ENCODE measurements at places on chromosomes 6 and 20.

GRCh38 chr6:166019214-166019613 is 148.4 kb downstream of the TBXT start:
- DNase-seq: no peak

DNA sequence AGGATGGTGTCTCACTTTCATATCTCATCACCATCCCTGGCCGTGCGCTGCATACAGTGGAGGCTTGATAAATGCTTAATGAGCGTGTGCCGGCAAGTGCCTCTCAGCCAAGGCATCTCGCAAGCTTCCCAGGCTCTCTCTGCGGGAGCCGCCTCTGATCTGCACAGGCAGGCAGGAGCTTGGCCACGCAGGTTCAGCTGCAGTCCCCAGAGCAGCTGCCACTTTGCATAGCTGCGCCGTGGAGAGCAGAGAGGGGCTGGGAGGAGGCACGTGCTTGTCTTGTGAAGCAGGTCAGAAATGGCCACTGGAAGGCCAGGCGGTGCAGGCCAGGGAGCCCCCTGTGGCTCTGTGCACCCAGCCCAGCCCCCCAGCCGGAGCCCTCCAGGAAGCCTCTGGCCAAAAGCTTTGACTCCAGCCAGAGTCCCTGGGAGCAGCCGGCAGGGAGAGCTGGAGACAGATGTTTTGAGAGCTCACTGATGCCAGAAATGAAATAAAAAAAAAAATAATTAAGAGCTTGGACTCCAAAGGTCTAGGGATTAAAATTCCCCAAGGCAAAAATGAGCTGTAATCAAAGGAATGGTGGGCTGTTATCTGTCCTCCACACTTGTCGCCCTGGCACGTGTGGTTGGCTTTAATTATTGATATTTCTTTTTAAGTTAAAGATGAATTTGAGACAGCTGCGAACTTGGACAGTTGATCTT is 377.0 kb downstream of the CDH4 start:
- DNase-seq: no peak

DNA sequence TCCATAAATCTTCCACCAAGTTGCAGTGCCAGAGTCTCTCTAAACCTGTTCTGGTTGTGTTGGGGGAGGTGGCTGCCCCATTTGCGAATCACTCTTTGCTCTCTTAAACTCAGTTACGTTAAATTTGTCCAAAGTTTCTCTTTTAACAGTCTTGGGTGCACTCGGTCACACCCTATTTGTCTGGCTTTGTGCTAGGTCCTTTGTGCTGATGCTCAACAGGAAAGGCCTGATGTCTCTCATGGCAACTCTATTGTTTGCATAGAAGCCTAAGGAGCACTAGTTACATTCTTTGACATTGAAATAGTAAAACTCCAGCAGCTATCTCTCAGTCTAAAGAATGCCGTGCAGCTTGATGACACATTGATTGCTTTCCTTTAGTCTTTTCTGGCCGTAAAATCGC is 105.1 kb downstream of the TRMT11 start:
- DNase-seq: no peak

DNA sequence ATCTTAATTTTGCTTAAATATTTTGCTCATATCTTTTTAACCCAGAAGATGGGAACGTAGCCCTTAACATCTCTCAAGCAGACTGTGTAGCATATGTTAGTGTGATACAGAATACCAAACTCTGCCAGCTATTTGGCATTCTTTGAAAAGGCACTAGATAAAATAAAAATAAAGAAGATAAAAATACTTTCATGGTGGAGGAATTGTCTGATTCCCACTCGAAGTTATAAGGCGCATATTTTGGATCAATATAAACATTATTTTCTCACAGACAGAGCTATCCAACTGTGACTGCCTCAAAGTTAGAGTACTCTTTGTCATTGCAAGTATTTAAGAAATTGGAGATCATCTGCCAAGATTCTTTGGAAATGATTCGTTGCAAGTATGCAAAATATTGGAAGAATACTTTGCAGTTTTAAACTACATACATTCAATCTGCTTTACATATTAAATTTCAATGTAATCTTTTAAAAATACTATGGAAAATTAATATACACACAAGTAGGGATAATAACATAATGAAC is 10.8 kb upstream of the EEF1E1 start:
- no peak for DNase-seq

DNA sequence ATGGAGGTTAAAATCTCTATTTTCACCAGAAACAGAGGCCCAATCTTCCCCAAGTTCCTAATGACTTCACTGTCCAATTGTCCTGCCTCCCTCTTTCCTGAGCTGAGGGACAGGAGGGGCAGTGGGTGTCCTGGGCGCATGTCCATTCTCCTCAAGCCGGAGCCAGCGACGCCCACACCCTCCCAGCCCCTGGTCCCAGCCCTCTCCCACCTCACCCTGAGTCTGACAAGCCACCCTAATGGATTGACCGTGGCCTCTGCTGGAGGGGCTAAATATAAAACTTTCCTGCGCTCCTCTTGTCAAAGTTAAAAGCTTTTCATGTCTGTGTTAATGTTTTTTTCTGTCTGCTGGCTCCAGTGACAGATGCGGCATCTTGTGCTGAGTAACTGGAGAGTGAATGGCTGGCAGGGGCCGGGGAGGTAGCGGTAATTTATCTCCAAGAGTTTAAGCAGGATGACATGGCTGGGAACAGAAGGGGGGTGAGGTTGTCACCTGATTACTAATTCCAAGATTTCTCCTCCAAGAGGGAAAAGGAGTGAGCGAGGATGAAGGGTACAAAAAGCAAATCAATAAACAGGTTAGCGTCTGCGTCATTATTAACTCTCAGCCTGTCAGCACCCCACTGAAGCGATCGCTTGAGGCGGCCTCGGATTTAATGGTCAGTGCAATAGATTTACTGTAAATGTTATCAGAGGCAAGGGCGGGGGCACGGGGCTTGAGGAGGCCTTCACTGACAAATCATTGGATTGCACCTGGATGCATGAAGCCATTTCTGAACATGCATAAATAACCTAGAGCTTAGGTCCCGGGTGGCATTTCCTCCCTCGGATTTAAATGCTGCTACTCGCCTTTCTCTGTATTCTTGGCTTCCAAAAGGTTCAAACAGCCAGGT is 118.1 kb upstream of the MAFB start:
- DNase-seq: no peak

DNA sequence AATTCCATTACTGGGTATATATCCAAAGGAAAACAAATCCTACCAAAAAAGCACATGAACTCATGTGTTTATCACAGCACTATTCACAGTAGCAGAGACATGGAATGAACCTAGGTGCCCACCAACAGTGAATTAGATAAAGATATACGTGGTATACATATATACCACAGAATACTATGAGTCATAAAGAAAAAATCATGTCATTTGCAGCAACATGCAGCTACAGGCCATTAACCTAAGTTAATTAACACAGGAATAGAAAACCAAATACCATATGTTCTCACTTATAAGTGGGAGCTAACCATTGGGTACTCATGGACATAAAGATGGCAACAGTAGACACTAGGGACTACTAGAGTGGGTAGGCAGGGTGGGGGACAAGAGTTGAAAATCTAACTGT is 4.2 kb downstream of the OR2B2 start:
- DNase-seq: no peak

- DNase-seq: no peak
Observed at GRCh38 chr20:2132461-2132901, 30.9 kb downstream of the STK35 start.

DNA sequence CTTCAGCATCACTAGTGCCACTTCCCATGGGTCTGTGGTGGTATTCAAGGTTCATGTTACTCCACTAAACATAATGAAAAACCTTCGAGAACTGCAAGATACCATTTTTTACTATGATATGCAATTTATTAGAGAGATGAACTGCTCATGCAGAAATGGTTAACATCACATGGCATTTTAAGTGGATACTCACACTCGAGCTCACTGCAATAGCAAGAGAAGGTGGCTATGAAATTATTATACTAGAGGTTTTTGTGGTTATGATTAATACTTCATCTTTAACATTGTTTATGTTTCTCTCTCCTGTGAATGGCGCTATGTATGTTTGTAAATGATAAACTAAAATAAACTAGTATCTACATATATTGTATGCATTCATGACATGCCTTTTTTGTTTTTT is 35.1 kb downstream of the SCAF8 start:
- no peak for DNase-seq

DNA sequence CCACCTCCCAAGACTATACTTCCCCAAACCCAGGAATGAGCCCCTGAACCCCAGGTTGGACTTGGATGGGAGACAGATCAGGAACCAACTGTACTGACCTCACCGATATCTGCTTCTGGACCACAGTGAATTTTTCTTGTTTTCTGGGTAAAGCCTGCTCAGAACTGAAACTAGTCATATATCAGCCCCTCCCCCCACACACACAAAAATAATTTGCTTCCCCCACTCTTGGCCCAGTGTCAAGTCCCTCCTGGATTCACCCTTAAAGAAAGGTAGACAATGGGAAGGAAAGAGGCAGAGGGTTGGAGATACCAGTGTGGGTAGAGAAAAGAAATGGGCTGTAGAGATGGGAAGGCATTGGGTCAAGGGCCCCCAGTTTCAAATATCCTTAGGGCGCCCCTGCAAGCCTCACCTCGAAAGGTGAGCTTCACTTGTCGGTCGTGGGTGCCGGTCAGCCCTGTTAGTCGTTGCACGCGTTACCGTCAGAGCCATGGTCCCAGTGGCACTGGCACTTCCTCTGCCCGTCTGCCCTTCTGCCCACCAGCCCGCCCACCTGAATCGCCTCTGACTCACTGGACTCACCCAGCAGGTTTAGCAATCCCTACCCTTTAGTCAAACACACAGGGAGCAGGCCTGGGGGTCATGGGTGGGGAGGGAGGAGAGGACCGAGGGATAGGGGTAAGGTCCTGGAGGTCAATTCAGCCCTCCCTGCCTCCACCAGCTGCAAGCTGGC is 8.5 kb upstream of the SPAG4 start:
- DNase-seq: no peak
